ENCODE measurements at places on chromosomes 11 and 22.

DNA sequence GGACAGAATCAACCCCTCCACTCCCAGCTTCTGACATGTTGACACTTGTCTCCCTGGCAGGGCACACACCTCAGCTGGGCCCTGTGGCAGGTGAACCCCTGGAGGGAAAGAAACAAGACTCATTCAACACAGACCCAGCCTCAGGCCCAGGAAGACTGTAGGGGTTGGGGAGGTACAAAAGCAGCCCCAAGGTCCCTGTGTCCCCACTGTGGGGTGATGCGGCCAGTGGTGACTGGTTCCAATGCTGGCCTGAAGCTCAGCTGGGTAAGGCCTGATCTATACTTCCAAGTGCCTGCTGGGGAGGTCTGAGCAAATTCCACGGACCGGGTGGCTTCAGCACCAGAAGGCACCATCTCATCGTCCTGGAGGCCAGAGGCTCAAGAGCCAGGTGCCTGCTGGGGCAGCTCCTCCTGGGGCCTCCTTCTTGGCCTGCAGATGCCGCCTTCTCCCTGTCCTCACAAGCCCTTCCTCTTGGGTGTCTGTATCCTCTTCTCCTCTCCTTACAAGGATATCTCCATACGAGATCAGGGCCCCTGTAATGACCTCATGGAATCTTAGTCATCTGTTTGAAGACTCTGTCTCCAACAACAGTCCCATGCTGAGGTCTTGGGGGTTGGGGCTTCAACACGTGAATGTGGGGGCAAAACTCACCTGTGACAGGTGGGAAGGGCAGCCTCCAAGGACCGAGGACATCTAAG lies 1492.1 kb downstream of the BRD1 start:
- no peak for DNase-seq

GRCh38 chr11:108886005-108886659 lies 221.3 kb downstream of the DDX10 start:
- DNase-seq: no peak

DNA sequence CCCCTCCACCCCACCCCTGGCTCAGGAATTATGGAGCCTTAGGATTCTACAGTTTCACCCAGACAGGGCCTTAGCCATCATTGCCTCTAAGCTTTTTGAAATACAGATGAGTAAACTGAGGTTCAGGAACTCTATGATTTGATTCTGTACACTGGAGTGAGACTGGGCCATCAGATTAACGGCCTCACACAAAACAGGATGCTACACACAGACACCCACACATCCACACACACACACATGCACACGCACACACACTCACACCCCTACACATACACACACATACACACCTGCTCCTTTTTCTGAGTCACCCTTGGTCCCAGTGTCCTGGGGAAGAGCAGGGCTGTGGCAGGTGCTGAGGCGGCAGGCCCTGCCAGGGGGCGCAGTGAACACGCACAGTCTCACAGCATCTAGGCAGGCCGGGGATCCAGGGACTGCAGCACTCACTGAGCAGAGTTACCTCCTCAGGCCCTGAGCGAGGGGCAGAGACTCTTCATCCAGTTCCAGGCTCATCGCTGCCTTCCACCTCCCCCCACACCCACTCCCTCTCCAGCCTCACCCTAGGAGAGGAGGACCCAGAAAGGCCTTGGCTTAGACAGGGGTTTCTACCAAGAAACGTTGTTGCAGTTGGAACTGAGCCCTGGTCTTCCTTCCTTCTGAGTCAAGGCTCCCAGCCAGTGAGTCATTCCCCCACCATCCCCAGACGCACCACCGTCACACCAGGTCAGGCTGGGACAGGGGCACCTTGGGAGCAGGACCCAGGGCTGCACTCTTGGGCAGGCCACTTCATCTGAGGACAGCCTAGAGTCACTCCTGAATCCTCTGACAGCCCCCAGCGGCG lies 89.8 kb upstream of the PARVA start:
- no peak for DNase-seq

DNA sequence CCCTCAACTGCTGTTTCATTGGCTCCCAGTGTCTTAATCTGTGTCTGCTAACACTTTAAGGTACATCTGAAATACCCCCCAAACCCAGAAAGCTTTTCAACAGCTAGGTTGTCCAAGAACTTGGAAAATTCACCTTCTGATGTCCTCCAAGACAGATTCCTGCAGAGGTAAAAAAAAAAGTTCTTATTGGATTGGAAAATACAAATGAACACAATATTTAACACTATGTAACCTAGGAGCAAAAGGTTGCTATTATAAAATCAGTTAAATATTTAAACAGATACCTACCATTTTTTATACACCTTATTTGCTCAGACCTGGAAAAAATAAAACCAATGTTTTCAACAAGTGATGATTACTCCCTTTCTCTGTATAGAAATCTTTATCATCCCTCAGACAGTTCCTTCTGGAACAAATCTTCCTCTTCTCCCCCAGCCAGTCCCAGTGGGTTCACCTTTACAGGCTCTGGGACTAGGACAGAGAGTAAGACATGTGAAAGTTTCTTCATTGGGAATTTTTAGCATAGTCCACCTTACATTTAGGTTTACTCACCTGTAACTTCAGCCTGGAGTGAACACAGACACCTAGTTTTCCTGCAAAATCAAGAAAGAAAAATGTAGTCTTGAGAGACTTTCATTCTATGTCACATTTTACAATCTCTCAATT lies 13.3 kb upstream of the WDR74 start:
- DNase-seq: no peak

- DNase-seq: no peak
Measured at GRCh38 chr11:10608584-10608983, 40.1 kb upstream of the LYVE1 start.

DNA sequence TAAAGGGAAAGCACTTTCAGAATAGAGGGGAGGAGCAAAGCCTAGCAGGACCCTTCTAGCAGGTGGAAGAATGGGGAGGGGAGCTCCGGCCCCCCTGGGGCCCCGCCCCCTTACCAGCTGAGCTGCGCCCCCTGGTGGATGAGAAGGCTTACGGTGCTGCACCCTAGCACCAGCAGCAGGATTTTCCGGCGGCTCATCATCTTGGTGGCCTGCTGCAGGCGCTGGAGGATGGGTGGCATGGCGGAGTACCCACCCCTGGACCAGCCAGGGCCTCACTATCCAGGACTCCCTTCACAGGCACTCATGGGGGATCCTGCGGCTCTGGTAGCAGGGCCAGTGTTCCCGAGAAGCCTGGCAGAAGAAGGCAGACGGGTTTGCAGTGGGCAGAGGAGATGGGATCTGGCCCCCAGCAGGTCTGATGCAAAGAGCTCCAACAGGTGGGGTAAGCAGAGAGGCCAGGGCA lies 3.8 kb downstream of the GAL3ST3 start:
- DNase-seq: peak; percentile 85

DNA sequence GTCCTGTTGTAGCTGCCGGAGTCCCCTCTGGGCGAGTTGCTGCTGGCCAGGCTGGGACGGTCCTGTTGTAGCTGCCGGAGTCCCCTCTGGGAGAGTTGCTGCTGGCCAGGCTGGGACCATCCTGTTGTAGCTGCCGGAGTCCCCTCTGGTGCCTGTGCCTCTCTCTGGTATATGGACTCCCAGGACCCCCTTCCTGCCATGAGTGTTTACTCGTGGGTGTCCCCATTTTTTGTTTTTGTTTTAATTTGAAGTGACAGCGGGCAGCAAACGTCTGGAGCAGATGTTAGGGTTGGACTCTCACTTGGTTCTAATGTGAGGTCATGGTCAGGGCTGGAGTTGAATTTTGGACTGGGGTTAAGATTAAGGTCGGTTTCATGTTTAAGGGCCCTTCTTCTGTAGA lies 14.2 kb downstream of the SHANK3 start:
- DNase-seq: no peak

GRCh38 chr11:15667127-15667725 lies 552.5 kb downstream of the INSC start:
- no peak for DNase-seq

DNA sequence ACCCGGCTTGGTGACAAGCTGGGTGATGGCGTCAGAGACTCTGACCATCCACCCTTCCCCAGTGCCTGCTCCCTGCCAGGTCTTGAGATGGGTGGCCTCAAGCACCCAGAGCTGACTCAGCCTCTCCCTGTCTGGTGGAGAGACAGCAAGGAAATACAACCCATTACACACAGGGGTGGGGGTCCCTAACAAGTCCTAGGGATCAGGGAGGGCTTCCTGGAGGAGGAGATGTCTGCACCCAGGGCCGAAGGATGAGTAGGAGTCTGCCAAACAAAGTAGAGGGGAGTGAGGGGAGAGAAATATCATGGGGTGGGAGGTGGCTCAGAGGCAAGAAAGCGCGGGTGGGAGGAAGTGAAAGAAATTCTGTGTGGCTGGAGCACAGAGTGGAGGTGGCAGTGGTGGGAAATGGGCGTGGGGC lies 6.8 kb downstream of the MAFF start:
- DNase-seq: no peak
